ENCODE measurements at places on chromosomes 1 and 21. TPM values are rescaled to one million over a fixed set of nuclear protein-coding genes. Genes with fewer than 3 reads are reported as not detected.

DNA sequence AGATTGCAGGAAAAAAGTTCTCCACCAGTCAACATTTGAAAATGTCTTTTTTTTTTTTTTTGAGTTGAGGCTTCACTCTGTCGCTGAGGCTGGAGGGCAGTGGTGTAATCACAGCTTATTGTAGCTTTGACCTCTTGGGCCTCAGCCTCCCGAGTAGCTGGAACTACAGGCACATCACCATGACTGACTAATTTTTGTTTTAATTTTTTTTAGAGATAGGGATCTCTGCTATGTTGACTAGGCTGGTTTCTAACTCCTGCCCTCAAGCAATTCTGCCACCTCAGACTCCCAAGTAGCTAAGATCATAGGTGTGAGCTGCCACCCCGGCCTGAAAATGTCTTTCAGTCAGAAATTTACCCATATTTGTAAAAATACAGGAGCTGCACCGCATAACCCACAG is 30.6 kb upstream of the USP24 start:
- DNase-seq = no peak

GRCh38 chr1:167905671-167906070 is 8.3 kb downstream of the ADCY10 start:
- DNase-seq = no peak

DNA sequence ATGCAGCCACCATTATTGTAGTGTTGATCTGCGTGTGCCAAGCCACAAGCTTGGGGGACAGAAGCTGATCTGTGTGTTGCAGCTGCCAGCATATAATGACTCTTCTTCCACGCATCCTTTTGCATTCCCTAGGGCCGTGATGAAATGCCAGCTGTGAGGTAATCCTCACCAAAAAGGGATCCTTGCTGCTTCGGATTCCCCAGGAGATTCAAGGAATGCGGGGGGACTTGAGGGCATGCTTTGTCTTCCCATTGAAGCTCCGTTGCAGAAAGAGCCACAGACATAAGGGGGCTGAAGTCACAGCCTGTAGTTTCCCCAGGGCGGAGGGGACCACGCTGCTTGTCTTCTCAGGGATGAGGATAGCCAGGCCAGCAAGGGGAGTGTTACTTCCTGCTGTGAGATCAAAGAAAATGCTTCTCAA is 281.6 kb upstream of the FMN2 start:
- no peak for DNase-seq

DNA sequence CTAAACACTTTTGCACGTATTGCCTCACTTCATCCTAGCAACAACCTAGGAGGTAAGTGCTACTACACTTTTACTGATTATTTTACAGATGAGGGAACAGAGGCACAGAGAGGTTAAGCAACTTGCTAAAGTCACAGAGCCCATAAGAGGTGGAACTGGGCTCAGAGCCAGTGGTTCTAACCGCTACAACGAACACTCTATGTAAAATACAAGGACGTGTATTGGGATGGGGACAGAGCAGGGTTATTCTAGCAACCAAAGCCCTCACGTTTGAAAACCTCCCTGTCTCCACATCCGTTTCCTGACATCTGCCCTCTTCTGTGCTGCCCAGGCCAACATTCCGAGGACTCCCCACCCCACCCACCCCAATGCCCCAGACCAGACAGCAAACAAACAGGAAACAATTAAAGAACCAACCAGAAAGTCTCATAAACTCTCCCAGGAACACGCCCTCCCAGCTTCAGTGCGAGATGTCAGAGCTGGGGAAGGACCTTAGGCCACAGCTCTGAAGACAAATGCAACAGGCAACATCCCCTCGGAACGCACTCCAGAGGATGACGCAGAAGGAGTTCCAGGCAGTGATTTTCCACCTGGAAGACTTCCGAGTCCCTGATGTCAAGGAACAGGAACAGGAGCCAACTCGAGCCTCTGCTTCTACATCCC is 41.1 kb downstream of the GLIS1 start:
- peak; percentile 60 for DNase-seq

DNA sequence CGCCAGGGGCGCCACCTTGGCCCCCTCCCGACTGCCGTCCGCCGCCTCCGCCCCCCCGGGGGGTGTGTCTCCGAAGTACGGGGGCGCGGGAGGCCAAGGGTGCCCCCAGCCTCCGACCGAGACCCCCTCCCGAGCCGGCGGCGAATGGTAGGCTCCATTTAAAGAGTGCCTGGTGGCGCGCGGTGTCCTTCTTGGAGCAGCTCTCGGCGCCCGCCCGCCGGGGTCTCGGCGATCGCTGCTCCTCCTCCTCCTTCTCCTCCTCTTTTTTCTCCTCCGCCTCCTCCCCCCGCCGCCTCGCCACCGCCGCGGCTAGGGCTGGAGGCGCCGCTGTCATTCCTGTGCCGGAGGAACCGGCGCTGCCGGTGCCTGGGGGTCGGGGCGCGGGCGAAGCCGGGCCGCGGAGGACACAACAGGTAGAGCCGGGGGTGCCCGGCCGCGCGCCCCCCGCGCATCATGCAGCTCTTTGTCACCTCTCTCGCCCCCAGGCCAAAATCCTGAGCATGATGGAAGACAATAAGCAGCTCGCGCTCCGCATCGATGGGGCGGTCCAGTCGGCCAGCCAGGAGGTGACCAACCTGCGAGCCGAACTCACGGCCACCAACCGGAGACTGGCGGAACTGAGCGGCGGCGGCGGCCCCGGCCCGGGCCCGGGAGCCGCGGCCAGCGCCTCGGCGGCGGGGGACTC is at the start of gene KAZN:
KAZN (plus strand) TSS at position 188 of the 685 bp plus-strand sequence.
- no peak for DNase-seq

DNA sequence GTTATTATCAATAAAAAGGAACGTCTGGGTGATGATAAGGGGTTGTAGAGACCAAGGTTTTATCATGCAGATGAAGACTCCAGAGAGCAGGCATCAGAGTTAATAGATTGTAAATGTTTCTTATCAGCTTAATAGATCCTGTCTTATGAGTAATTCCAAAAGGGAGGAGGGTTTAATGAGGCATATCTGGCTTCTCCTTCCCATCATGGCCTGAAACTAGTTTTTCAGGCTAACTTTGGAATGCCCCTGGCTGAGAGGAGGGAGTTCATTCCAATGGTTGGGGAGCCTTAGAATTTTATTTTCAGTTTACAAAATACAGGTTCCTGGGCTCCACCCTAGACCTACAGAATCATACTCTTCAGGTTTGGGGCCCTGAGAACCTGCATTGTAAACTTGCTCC is 13.5 kb downstream of the PLA2G2D start:
- no peak for DNase-seq

DNA sequence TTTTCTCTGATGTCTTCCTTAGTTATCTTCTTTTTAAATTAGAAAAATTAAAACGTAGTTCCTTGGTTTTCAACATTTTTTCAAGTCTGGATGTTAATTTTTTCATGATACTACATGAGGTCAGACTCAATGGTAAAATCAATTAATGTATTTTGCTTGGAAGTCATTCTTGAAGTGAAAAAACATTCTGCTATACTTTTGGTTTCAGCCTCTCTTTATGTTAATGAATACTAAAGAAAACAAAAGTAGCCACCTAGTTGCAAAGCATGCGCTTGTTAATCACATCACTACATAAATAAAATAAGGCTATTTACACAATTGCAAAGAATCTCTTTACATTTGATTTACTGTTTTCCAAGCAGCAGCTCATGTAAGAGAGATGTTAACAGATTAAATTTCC is 170.4 kb downstream of the LIPI start:
- DNase-seq = no peak

DNA sequence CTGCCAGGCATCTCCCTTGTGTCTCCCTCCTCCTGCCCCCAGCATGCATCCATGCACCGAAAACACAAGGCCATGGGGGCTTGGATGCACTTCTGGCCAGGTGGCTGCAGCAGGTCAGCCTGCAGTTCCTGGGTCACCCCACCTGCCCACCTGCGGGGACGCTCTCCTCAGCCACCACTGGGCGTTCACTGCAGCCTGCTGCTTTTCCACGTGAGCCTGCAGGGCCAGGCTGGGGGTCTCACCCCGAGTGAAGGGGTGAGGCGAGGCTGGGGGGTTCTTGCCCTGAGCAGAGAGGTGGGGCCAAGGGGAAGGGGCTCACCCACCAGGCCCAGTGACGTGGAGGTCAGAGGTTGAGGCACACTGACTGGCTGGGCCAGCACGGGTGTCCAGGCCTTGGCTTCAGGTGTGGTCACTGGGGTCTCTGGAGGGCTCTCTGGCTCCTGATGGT is 64.6 kb downstream of the WNT9A start:
- DNase-seq = no peak

DNA sequence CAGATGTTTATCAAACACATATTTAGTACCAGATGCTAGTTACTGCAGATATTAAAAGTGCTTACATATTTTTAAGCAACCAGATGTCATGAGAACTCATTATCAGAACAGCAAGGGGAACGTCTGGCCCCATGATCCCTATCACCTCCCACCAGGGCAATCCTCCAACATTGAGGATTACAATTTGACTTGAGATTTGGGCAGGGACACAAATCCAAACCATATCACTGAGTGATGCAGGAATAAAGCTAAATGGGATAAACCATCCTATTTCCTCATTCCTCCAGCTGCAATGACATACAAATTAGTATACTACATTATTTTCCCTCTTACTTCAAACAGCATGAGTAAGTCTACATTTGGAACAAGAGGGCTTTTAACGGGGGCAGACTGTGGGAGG is 3.1 kb upstream of the KCNK2 start:
- peak; percentile 35 for DNase-seq

DNA sequence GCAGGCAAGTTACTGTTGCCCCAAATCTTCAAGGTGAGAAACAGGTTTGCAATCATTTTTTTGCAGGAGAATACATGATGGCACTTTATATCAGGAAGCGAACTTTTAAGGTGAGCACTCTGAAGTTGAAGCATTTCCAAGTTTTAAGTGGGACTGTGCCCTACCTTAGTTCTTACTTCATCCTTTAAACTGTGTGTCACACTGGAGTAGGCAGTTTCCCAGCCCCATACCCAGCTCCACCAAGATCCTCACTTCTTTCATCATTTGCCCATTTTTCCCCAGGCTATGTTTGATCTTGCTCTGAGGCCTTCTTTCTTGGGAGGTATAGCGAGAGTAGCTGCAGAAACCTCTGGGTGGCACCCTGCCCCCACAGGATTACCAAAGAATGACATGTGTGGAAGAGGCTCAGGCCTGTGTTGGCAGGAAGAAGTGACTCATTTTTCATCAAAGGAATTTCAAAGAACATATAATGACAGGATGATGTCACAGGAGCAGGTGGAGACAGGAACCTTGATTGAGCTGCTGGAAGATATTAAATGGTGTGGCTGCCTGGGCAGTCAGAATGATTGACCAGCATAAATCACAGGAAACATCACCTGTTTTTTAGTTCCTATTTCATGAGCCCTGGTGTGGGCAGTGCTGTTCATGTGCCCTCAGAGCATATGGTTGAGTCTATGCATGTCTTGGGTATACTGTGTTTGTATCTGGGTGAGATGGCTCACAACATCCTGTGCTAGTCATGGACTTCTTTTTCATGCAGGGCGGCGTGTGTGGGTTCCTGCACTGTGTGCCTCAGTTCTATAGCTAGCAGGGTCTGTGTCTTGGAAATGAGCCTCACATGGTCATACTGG is 20.8 kb upstream of the MACF1 start:
- peak; percentile 74 for DNase-seq

Gene FCRL6
- not detected for total RNA-seq

Gene ACTN2
- total RNA-seq = under 0.01 TPM

- DNase-seq = peak; percentile 53
These were observed 31.9 kb downstream of the GNPAT start for GRCh38 chr1:231272880-231273279.

- no peak for DNase-seq
These were observed 20.1 kb downstream of the PRKACB start for GRCh38 chr1:84164161-84164560.

DNA sequence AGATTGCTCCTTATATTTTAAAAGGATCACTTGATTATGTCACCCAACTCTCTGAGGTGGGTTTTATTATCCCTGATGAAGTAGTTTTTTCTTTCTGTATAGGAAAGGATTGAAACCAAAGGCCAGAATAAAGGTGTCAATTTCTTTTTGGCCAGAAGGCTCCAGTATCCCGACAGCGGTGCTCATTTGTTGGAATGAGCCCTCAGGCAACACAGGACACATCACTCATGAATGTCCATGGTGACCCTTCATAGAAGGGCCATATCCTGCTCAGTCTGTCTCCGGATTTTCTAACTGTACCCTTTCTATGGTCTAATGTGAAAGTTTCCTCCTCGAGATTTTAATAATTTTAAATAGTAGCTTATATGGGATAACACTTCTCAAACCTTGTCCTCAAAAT is 171.3 kb upstream of the USP24 start:
- DNase-seq = no peak

DNA sequence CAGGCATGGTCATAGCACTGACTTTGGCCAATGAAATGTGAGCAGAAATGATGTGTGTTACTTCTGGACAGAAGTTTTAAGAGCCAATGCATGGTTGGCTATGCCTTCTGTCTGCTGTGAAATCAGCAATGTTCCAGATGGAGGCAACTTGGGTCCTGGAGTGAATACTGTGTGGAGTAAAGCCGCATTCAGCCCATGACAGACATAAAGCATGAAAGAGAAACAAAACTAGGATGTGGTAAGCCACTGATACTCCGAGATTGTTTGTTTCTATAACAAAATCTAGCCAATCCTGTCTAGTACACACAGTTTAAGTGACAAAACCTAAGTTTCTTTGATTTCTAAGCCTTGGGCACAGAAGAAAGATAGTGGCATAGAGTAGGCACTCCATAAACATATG is 47.1 kb upstream of the ARHGAP29 start:
- peak; percentile 48 for DNase-seq

Gene OR2T33
- not detected for total RNA-seq

DNA sequence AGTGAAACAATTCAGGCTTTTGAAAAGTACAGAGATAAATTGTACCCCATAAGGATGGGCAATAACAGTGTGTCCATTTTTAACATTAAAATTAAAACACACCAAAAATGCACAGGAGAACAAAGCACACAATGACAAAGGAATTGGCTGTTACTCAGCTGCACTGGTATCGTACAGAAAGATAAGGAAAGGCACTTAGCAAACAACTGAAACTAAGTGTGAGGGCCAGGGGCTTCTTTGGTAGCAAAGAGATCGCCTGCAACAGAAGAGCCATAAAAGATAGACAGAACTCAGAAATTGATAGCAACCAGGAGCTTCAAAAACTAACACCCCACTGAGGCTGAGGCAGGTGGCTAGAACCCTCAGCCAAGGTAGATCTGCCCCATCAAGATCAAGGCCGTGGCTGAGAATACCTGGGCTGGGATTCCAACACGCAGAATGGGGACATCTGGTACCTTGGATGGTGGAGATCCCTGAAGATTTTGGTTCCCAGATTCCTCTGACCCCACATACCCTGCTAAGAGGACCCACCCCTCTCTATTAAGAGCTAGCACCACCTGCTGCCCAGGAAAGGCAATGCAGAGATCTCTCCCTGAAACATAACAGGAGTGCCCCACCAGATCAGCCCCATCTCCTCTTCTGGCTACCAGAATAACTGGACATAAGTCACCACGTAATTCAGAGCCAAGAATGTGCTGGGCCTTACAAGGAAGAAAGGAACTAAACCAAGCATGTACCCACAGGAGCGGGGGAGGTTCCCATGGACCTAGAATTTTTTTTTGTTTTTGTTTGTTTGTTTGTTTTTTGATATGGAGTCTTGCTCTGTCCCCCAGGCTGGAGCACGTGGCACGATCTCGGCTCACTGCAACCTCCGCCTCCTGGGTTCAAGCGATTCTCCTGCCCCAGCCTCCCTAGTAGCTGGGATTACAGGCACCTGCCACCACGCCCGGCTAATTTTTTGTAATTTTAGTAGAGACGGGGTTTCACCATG is 16.2 kb downstream of the PLEKHO1 start:
- peak; percentile 55 for DNase-seq

- DNase-seq = no peak
These were observed 252.7 kb downstream of the DISC1 start for GRCh38 chr1:231879296-231879695.

Gene FCER1G
- not detected for total RNA-seq
